Stomach (tissue), 19 donors: ENCODE measurements at places on chromosomes 12 and 14. TPM values are rescaled to one million over a fixed set of nuclear protein-coding genes. Genes with fewer than 3 reads are reported as not detected.

DNA sequence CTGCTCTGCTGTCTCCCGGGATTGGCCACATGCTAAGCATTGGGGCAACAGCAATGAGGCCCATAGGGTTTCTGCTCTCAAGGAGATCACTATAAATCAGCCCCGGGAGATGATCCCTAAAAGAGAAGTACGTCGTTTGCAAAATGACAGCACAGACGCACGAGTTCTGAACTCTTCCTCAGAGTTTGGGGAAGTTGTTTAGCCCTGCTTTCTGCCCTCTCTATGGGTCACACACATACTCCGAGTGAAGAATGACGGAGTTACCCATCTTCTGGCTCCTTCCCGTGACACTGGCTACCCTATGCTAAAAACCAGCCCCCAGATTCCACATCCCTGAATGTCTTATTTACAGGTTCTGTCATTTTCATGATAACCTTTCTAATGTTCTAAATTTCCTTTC is 258.0 kb upstream of the PLEKHG7 start:
- no peaks in the 10 kb centered on the region for H3K36me3 ChIP-seq
- no peaks in the 10 kb centered on the region for H3K27me3 ChIP-seq
- no peak for DNase-seq

DNA sequence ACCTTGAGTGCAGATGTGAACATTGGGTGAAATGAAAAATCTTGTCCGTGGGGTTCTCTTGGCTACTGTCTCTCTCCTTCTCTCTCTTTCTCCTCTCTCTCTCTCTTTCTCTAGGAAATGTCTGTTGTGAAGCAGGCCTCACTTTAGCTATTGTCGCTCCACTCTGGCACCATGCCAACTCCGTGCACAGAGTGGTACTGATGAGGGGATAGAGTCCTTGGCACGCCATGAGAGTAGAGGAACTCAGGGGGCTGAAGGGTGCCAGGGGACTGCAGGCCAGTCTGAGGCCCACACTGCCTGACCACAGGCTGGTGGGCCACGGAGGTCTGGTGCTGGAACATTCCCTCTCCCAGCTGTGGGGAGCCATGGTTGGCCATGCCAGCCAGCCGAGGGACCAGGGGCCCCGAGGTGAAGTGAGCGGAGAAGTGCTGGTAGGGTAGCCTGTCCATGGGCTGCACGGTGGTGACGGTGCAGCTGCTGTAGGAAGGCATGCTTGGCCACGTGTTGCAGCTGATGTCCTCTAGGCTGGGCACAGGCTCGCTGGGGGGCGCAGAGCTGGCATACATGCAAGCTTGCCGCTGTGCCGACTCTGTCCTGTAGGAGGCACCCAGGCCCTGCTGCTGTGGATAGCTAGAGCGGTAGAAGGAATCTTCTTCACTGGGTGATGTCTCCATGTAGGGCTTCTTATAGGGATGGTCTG is 50.4 kb downstream of the TBX5 start:
- no peak overlapping the region for H3K27ac ChIP-seq
- no peak for DNase-seq
- H3K4me3 ChIP-seq: no peak overlapping the region
- no peaks in the 10 kb centered on the region for H3K36me3 ChIP-seq

GRCh38 chr14:100539766-100540140 is 47.5 kb downstream of the BEGAIN start:
- no peak overlapping the region for H3K27ac ChIP-seq
- H3K4me1 ChIP-seq: no peaks in the 10 kb centered on the region
- no peak overlapping the region for H3K4me3 ChIP-seq
- no peak for DNase-seq
- H3K27me3 ChIP-seq: no peaks in the 10 kb centered on the region
- H3K36me3 ChIP-seq: no peaks in the 10 kb centered on the region

GRCh38 chr12:121917950-121918678 is at the start of gene CFAP251:
CFAP251 (plus strand) TSS chr12:121918592; CDS start chr12:121921306, 2,714 bp downstream.
- peak; percentile 98 for DNase-seq
- H3K4me3 ChIP-seq: peak within 1 kb of the TSS; percentile 53
- H3K4me1 ChIP-seq: peaks cover 4% of the 10 kb centered on the region
- H3K27me3 ChIP-seq: no peaks in the 10 kb centered on the region

DNA sequence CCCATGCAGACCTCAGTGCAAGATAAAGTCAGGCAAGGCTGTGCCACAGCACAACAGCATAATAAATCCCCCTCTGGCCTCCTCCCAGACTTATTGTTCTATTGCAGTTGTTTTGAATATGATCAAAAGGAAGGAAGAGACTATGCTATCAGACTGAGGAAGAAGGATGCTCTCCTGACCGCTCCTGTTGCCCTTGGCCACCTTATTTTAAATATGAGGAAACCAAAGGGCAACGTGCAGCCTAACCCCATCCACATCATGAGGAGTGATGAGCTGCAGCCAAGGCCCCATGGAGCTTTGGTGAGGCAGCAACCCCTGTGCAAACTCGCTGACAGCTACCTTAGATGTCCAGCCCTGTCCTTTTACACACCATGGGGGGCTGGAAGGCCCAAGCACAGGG is 291.7 kb downstream of the ZFP36L1 start:
- no peaks in the 10 kb centered on the region for H3K27me3 ChIP-seq
- no peak overlapping the region for H3K27ac ChIP-seq
- peaks cover 16% of the 10 kb centered on the region for H3K4me1 ChIP-seq

DNA sequence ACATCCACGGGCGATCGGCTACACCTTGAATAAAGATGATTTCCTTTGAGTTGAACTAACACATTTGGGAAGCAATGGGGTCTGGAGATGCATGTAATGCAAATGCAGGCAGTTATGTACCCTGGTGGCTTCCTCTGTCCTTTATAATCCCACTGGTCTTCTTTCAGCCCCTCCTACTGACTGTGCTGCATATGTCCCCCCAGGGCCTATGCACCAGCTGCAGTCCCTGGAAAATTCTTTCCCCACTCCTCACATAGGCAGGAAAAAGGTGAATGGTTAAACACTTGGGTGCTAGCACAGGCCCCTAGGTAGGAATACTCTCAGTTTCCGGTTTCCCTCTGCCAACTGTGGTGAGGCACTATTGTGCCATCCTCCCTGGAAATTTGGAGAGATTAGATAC is 294.8 kb upstream of the SOX5 start:
- H3K4me1 ChIP-seq: no peaks in the 10 kb centered on the region
- no peaks in the 10 kb centered on the region for H3K36me3 ChIP-seq
- no peak for DNase-seq
- no peak overlapping the region for H3K27ac ChIP-seq
- H3K27me3 ChIP-seq: no peaks in the 10 kb centered on the region

- no peaks in the 10 kb centered on the region for H3K36me3 ChIP-seq
- no peak overlapping the region for H3K4me3 ChIP-seq
- H3K27ac ChIP-seq: no peak overlapping the region
- H3K27me3 ChIP-seq: no peaks in the 10 kb centered on the region
- no peak for DNase-seq
Measured at GRCh38 chr12:104567832-104568486, 111.2 kb downstream of the CHST11 start.

GRCh38 chr14:73365727-73366126 is 92.6 kb downstream of the NUMB start:
- H3K36me3 ChIP-seq: peaks cover 12% of the 10 kb centered on the region
- no peaks in the 10 kb centered on the region for H3K27me3 ChIP-seq
- DNase-seq: no peak

- no peak overlapping the region for H3K27ac ChIP-seq
- H3K4me1 ChIP-seq: no peaks in the 10 kb centered on the region
- no peaks in the 10 kb centered on the region for H3K27me3 ChIP-seq
- H3K4me3 ChIP-seq: no peak overlapping the region
- DNase-seq: no peak
Measured at GRCh38 chr12:32662665-32663064, 16.4 kb upstream of the DNM1L start.

DNA sequence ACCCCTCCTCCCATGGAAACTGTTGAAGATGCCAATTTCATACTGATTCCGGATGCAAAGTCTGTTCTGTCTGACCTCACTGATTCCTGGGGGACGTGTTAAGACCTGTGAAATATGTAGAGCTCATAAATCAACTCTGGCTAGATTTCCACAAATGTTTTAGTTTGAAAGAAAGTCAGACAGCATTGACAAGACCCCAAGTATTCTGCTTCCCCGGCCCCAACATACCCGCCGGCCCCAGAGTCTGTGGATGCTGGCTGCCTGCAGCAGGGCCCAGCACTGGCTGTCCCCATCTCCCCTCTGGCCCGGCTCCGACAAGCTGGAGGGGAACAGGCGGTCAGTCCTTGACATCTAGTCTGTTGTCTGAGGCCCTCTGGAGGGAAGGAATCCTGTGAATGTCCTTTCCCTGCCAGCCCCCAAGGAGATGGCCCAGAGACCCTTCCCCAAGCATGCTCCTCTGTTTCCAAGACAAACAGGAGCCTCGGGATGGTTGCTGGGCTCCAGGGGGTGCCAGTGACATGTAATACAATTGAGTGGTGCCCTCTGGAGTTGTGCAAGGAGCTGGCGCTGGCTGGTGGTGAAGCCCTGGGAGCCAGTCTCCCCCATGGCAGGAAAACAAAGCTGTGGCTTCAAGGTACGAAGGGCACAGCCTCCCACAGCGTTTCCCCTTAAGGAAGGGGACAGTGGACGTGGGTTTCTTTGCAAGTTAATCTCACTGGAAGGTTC is 22.3 kb downstream of the FBLN5 start:
- H3K36me3 ChIP-seq: no peaks in the 10 kb centered on the region
- H3K27ac ChIP-seq: no peak overlapping the region
- no peak for DNase-seq

- H3K4me1 ChIP-seq: no peaks in the 10 kb centered on the region
- no peak for DNase-seq
- H3K27me3 ChIP-seq: no peaks in the 10 kb centered on the region
- H3K27ac ChIP-seq: no peak overlapping the region
- H3K4me3 ChIP-seq: no peak overlapping the region
Measured at GRCh38 chr12:29537298-29537697, 39.8 kb upstream of the OVCH1 start.

The NOVA1 gene
- total RNA-seq: 8.4 TPM

The MIP gene
- not detected for total RNA-seq
